NCI-H1105 (cell line): ENCODE measurements at places on chromosomes 5 and 9.

DNA sequence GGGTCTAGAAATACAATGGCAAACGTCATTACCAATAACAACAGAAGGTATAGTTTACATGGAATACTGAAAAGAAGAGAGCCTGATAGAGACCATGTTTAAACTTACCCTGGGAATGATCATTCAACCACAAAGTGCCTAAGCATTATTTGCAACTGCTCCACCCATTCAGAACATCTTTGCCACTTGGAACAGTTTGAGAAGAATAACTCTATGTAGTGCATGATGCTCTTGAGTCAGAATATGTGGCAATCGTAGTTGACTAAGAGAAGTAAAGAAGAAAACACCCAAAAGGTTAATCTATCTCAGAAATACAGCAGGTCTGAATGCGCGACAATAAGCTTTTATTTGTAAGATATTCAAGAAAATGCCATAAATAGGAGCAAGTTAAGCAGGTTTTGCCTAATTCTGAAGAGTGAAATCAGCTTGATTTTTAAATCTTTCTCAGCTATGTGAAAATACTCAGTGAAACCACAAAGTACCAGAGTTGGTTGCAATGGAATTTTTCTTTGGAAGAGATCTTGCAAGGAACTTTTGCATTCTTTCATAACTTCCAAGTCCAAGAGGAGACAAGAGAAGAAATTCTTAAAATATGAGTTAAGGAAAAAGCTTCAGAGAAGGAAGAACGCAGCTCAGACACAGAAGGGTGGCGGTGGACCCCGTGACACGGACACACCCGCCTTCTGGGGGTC lies 64.3 kb downstream of the HABP4 start:
- DNase-seq: no peak

DNA sequence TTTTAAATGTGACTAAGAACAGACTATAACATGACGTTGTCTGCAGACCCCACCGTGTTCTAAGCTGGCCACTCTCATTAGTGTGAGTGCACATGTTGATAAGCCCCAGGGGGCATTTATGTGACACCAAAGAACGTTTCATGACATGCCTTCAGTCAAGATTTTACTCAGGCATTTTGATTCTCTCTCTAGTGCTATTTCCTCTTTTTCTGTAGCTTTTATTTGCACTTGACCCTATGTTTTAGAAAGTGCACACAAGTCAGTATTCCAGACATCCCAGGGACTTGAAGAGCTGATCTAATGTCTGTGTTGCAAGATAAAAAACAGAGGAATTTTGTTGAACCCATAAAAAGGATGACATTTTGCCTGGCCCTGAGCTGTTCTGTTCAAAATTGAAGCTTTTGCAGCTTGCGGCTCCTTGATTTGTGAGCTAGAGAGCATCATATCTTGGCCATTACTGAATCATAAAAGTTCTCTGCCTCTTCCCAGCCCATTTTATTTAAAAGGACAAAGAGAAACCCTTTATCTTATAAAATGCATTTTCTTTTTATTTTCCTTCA lies 80.9 kb upstream of the TYRP1 start:
- DNase-seq: no peak

GRCh38 chr5:123474228-123474627 lies 37.7 kb upstream of the CSNK1G3 start:
- no peak for DNase-seq

DNA sequence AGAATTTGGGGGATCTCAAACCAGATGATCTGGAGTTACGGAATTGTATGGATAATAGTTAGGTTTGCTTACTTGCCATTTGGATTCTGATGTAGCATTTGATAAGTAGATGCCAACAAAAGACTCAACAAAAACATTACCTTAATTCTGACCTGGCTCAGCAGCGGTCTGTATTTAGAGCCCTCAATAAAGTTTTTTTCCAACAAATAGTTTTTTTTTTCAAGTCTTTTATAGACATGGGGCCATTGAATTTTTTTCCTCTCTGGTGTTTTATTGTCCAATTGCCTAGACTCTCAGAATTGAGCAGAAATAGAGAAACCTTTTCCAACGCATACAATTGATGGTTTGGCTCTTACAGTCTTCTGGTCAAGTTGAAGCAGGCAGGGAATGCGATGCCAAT lies 192.8 kb upstream of the GAS1 start:
- DNase-seq: no peak

- DNase-seq: no peak
Observed at GRCh38 chr5:167934551-167934971, 356.9 kb upstream of the WWC1 start.

- DNase-seq: peak; percentile 26
Observed at GRCh38 chr5:167513381-167513780, 778.1 kb upstream of the WWC1 start.

- no peak for DNase-seq
Observed at GRCh38 chr5:135476615-135477581, 24.7 kb upstream of the TIFAB start.

DNA sequence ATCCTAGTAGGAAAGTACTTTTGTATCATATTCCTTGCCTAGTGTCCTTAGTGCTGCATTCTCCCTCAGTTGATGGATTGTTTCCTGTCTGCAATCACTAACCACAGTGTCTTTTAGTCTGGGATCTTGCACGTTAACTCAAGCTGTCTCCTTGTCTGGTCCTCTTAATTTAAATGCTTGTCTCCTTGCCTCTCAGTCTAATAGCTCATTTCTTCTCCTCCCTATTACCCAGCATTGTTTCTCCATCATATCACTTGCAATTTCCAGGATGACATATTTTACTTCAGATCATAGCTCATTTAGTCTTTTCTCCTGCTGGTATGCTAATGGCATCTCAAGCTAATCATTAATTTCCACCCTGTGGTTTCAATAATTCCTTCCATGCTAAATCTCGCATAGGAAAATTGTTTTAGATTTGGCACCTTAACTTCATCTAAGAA lies 2052.0 kb upstream of the C9orf72 start:
- no peak for DNase-seq

GRCh38 chr5:106307265-106307664 lies 1363.5 kb downstream of the EFNA5 start:
- DNase-seq: no peak

GRCh38 chr9:94923326-94924089 lies 197.0 kb downstream of the AOPEP start:
- DNase-seq: peak; percentile 15

DNA sequence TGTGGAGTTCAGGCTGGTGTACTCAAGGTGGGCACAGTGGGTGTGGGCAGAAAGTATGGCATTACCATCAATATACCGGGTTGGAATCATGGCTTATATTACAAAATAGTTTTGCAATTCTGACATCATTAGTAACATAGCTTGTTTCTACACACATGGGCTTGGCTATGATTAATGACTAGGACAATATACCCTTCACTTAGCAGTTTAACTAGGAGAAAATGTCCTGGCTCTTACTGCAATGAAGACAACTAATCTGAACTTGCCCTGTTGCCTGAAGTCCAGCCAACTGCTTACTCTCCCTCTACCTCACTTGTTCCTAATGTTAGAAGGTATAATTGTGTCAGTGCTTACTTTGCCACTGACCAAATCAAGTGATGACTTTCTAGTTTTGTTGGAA lies 612.5 kb downstream of the EFNA5 start:
- no peak for DNase-seq

- no peak for DNase-seq
Observed at GRCh38 chr9:95854386-95855020, 21.0 kb upstream of the ERCC6L2 start.

DNA sequence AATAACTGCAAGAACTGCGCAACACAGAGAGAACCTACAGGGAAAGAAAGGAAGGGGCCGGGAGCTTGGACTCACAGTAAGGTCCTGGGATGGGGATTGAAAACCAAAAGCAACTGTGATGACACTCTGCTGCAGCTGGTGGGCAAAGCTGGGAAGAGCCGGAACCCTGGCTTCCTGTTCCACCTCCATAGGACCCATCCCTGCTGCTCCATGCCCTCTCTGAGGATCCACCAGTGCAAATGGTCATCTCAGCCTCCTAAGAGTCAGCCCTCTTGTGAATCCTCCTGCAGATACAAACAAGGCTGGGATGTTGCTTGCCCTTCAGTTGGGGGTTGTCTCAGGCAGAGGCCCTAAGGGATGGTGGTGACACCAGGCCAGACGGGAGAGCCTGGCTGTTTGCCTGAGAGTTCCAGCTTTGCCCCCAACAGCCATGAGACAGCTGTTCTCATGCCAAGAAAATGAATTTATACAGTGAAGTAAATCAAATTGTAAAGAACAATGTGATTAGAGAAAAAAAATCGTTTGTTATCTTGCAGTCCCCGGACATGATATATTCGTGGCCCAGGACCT lies 90.8 kb downstream of the TENT4A start:
- DNase-seq: no peak

DNA sequence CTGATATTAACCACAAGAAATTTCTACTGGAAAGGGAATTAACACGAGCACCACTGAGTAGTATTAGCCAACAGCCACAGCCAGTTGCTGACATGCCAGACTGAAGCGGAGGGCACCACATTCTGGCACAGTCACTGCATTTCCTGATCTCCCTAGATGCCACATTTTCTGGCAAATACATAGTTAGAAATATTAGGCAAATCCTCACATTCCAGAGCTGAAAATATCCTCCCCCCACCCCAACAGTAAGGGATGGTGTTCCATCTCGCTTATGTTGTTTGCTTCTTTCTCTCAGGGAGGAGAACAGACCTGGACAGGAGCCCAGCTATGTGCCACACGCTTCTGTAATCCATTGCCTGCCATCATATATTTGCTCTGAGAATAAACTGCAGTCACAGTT lies 32.8 kb upstream of the MCTP1 start:
- DNase-seq: no peak

DNA sequence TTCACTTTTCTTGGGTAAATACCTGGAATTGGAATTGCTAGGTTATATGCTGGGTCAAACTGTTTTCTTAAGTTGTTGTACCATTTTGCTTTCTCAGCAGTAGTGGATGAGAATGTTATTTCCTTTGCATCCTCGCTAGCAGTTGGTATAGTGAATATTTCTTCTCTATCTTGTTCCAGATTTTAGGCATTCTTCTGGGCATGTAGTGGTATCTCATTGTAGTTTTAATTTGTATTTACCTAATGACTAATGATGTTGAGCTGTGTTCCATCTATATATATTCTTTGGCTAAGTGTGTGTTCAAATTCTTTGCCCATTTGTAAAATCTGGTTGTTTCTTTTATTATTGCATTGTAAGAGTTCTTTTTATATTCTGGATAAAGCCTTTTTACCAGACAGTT lies 333.3 kb downstream of the MAT2B start:
- DNase-seq: no peak

DNA sequence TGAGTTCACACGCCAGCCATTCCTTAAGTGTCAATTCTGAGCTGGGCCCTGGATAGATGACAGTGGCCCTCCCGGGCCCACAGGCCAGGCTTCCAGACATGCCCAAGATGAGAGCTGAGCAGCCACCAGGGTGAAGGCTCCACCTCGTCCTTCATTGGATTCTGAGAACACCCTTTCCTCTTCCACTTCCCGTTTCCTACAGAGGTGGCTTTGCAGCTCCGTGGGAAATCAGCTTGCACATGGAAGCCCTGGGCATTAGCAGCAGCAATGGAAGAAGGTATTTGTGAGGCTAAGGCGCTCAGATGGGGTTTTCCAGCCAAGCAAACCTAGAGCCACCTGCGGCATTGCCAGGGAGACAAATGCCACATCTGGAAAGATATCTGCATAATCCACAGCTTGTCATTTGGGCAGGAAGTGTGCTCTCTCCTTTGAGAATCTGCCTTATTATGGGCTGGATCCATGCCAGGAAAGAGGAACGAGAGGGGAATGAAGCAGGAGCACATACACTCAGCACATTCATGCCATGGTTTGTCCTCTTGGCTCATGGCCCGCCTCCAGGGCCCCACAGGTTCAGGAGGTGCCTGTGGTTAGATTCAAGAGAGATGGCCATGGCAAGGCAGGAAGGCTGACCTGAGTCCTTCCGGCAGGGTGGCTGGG lies 34.1 kb downstream of the CFAP77 start:
- peak; percentile 79 for DNase-seq

- DNase-seq: no peak
Observed at GRCh38 chr9:80383331-80383730, 811.6 kb downstream of the TLE4 start.

DNA sequence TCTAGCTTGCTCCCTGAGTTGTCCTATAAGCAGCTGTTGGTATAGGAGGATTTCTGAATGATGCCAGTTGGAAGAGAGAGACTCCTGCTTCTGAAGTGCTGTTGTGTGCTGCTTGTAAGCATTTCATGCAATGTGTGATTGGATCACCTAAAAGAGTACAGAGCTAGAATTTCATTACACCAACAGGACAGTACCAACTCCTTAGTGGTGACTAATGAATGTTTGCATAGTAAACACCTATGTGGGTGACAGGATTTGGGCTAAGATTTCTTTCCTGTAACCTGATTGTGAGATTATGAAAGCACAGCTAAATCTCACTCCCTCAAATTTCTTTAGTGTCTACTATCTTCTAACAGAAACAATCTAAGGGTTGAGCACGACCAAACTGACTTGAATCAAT lies 67.0 kb downstream of the GCNT1 start:
- no peak for DNase-seq
